ENCODE measurements at places on chromosomes 11 and 22.

GRCh38 chr11:62435846-62436660 is 17.2 kb downstream of the SCGB1A1 start:
- no peak for DNase-seq

DNA sequence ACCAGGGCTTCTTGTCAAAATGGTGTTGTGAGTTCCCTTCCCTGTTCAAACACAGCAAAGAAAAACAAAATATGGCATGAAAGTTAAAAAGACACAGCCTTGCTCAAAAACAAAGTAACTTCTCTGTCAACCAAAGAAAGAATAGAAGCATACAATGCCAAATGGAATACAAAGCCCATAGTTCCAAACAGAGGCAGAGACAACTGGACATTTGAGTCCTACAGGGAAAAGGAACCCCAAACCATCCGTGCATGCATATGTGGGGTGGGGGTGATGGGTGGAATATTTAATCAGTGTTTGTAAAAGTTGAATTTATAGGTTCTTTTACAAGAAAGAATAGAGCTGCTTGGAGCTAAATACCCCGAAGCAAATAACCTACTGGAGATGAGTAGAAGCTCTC is 218.7 kb downstream of the FAM76B start:
- DNase-seq: no peak

DNA sequence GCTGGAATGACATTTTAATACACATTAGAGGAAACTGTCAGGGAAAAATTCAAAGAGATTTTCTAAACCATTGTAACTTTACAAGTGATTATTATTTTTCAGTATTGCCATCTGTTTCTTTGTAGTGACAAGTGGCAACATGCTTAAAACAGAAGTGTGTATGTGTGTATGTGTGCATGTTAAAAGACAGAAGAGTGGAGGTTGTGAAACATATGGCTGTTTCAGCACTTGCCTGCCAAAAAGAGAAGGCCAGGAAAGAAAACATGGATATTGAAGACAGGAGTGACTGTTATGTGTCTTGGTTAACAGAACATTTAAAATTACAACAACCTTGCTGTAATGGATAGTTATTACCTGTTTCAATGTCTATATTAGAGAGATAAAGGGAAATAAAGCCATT is 24.3 kb upstream of the VWA5A start:
- no peak for DNase-seq

DNA sequence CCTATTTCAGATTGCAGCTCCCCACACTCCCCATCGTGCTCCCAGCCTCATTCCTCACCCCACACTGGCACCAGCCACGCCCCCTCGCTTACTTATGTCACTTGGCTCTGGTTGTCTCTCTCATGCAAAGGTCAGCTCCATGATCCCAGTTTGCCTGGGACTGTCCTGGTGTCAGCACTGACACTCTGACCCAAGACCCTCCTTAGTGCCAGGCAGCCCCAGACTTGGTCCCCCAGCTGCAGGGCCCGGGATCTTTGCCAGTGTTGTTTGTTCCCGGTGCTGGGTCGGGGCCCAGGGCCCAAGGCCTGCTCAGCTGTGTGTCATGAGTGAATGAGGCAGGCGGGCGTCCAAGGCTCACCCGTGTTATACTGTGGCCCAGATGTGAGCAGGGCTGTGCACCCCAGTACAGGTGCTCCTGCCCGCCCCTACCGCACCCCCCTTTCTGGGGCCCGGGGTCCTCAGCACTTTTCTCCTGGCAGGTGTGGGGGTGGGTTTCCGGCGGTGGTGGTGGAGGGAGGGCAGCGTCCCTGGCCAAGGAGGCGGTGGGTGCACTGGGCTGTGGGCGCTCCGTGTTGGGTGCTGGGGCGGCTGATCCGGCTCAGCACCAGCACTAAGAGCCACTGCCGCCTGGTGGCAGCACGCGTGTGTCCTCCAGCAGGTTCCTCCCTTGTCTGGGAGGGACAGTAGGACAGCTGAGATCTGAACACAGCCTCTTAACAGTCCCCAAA is 19.5 kb downstream of the IL17REL start:
- peak; percentile 59 for DNase-seq

GRCh38 chr11:118275176-118275575 is 11.1 kb upstream of the MPZL2 start:
- DNase-seq: no peak

- DNase-seq: no peak
Measured at GRCh38 chr11:128925250-128925600, 17.4 kb downstream of the TP53AIP1 start.

DNA sequence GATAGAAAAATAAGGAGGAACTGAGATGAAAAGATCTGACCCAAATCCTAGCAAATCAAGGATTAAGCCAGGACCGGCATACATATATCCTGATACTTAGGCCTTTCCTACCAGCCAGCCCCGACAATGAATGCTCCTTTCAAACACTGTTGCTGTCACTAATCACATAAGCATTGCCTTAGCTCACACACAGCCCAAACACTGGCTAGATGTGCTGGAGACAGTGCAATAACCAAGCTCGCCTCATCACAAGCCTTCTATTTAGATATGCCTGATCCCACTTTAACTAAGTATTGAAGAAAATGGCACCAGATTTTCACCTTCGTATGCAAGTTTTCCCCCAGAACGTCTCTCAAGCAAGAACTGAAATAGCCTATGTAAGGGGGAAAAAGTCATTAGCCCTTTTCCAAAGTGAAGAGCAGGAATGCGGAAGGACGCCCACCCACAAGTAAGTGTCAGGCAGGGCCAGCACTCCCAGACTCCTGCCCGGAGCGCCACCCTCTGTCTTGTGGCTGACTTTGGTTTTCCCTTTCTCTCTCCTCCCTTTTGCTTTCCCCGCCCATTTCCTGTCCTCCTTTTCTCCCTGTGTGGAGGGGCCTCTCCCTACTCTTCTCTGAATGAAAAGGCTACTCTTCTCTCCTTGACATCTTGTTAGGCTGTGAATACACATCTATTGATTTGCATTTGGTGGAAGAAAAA is 8.9 kb upstream of the OPCML start:
- DNase-seq: no peak

GRCh38 chr11:22554221-22554620 is 71.4 kb downstream of the FANCF start:
- no peak for DNase-seq

DNA sequence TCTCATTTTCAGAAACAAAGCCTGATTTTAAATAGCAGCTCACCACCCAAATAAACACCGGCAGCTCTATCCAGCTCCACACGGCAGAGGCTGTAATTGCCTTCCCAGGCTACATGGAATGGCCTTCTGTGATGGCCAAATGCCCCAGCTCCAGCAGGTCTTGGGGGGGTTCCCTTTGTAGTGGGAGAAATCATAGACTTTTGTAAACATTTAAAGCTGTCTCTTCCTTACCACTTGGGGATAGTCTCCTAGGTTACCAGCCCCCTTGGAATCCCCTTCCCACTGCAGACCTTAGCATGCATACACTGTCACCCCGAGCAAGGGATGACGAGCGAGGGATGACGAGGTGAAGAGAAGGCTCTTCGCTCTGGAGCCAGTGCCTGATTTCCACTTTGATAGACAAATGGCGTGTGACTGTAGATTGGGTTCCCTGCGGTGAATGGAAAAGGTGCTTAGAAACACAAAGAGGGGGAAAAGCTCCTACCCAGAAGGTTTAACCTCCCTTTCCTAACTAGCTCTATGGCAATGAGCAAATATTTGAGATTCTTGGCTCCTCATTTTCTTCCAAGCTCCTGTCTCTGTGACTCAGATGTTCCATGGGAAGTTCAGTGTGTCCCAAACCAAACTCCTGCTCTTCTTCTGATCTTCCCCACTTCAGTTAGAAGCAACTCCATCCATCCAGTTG is 108.0 kb upstream of the CADM1 start:
- DNase-seq: no peak

DNA sequence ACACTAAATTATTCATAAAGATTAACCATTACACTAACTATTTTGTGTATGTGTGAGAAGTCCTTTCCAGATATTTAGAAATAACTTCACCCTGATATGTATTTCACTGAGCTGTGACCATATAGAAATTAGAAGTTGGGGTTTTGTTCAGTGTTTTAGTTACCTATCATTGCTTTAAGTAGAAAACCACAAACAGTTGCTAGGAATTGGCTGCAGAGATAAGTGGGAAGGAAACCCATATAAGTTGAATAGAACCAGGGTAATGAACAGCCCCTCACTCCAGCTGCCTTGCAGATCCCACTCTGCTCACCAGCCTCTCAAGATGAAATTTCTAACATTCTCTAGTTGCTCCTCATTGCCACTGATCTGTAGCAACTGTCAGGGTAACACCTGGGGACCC is 10.3 kb downstream of the SRSF8 start:
- DNase-seq: no peak

- DNase-seq: no peak
Measured at GRCh38 chr11:31487848-31488247, 21.6 kb downstream of the IMMP1L start.

- no peak for DNase-seq
Measured at GRCh38 chr11:61034704-61035525, 63.4 kb downstream of the CD6 start.

- no peak for DNase-seq
Measured at GRCh38 chr22:29814003-29814402, 24.1 kb downstream of the ASCC2 start.

DNA sequence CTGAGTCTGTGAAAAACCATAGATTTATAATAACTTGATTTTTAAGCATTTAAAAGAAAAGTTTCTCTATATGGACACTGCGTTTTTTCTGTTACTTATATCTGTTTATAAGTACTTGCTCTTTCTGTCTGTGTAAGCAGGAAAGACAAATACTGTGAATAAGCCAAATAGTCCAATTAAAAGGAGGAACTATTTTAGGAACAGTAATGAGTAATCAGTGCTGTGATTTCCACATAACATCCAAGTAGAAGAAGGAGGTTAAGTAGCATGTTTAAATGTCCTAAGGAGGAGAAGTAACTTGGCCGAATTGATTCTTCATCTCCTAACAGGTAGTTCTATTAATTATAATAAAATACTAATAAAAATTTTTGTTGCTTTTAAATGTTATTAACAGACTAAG is 40.8 kb downstream of the ZNF214 start:
- no peak for DNase-seq

GRCh38 chr11:44782478-44782877 is 55.7 kb downstream of the TSPAN18 start:
- no peak for DNase-seq

DNA sequence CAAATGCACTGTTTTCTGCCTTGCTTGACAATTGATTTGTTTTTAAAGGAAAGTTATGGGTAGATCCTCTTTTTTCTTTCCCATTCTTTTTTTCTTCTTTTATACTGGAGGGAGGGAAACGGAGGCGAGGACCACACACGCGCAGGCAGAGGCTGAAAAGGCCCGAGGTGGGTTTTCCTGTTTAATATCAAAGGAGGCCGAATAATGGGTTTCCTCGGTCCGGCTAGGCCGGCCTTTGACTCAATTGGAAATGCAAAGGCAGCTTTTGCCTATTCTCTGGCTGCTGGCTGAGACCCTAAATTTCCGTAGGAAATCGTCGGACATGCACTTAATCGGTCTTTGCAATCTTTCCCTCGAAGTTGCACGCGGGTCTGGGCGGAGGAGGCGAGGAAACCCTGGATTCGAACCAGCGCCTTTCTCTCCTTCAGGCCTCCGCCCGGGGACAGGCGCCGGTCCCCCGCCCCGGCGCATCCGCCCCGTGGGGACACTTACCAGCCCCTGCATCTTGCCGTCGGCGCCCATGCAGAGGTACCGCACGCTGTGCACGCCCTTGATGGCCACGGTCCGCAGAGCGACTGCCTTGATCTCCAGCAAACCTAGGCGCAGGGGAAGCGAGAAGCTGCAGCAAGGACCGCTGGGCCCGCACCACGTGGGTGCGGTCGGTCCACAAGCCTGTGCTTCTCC is 911 bp downstream of the FGF19 start:
- DNase-seq: no peak

DNA sequence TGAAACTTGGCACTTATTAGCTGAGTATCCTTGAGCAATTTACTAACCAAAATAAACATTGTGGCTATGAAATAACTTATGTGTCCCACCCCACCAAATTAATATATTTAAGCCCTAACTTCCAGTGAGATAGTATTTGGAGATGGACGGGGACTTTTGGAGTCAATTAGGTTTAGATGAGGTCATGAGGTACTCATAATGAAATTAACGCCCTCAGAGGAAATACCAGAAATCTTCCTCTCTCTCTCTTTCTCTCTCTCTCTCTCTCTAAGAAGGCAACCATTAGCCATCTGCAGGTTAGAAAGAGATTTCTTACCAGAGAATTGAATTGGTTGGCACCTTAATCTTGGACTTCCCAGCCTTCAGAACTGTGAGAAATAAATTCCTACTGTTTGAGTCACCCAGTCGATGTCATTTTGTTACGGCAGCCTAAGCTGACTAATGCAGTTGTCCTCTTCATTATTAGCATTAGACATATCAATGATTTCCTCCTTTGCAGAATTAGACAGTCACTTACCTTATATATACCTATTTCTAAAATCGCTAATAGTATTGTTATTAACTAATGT is 1284.0 kb downstream of the FAM181B start:
- DNase-seq: no peak

DNA sequence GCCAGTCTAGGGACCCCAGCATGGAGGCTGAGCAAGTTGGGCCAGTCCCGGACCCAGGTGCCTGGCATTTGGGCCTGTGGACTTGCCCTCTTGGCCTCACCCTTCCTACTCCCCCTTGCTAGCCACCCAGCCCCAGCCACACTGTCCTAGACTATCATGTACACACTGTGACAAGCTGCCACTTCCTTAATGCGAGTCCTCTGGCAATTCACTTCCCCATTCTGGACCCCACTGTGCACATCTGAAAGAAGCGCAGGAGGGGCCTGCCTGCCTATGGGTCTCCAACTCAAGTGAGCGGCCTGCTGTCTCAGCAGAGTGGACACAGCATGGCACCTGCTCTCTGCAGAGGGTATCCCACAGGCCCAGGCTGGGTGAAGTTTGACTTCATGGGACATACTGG is 68.5 kb upstream of the LMO1 start:
- DNase-seq: no peak

- DNase-seq: peak; percentile 69
Measured at GRCh38 chr11:35082321-35083180, 56.4 kb upstream of the CD44 start.

GRCh38 chr11:36130401-36130800 is 158.8 kb downstream of the COMMD9 start:
- no peak for DNase-seq

- DNase-seq: no peak
Measured at GRCh38 chr11:96506953-96507354, 117.1 kb downstream of the JRKL start.

- DNase-seq: no peak
Measured at GRCh38 chr11:108639146-108639545, 25.7 kb upstream of the DDX10 start.

DNA sequence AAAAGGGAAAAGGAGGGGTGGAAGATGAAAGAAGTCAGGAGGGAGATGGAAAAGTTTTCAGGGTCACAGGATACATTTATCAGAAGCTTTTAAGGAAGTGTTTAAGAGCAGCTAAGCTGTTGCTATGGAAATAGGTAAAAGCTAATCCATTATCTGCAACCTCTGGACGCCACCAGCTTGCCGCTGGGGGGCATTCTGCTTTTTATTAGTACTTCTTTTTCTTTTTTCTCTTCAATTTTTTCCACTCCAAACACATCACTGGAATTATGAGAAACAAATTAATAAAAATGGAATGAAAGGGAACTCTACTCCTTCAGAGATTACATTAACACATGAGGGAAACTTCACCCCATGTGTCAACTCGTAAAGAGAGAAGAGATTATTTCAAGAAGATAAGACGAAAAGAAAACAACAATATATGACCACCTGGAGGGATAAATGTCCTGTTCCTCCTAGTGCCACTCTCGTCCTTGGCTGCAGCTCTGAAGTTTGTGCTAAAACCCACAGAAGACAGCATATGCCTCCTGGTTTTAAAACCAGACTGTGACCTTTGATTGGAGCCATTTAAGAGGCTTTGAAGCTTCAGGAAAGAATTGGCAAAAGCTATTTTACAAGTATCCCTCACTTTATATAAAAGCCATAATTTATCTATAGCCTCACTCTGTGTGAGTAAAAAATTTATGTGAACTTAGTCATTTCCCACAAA is 972.8 kb downstream of the OPCML start:
- no peak for DNase-seq

All from activated T-helper 9 cell treated with anti-CD3 and anti-CD28 coated beads, Interleukin-2, amount 50 U/mL, for 16 hours (primary cell).